Dermis microvascular lymphatic vessel endothelial cell (primary cell): ENCODE measurements at places on chromosomes 6 and 20. TPM values are rescaled to one million over a fixed set of nuclear protein-coding genes. Genes with fewer than 3 reads are reported as not detected.

- DNase-seq = peak; percentile 7
These were observed 38.0 kb downstream of the PKHD1 start for GRCh38 chr6:52049252-52050050.

- no peak for DNase-seq
These were observed 16.9 kb downstream of the SNPH start for GRCh38 chr20:1282966-1283365.

DNA sequence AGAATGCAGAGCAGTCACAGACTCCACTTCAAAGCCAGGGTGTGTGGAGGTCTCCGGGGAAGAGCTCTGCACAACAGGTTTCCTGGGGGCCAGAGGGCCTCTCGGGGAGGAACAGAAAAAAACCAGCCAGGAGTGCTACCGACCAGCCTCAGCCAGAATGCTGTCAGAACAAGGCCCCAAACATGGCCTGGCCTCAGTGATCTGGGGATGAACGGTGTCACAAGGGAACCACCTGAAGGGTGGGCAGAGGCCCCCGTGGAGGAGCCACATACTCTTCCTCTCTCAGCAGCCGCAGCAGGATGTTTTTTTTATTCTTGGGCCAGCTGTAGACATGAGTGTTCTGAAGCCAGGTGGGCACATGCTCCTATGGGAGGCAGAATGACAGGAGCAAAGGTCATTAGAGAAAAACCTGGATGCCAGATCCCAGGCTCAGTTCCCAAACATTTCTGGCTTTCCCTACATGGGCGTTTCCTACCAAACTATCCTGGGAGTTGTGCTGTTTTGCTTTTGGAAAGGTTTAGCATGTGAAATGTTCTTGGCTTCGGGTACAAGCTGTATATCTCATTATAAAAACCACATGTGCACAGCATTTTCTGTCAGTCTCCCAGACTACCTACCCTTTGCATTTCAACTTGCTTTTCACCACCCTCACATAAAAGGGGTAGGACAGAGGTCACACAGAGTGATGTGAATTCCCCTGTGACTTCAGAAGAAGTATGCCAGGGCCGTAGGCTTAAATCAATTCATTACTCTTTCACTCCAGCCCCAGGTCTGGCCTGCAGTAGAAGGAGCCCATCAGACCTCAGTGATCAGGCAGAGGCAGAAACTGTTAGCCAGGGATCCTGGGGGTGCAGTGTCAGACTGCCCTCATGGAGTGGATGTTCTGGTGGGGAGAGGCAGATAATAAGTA lies 46.2 kb downstream of the TRAF3IP2 start:
- no peak for DNase-seq

DNA sequence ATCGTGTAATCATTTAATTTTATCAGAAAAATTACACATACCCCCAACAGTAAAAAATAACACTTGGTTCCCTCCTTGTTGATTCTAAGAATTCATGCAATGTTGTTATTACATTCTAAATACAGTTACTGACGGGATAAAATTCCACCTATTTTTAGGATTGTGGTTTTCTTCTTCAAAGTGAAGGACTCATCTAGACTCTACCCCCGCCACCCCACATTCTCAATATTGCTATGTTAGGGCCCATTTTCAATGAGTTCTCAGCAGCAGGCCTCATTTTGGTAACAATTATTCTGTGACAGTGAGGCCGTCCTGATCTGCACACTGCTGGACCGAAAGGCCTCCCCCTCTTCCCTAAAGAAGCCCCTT lies 43.5 kb downstream of the PREX1 start:
- DNase-seq = no peak

DNA sequence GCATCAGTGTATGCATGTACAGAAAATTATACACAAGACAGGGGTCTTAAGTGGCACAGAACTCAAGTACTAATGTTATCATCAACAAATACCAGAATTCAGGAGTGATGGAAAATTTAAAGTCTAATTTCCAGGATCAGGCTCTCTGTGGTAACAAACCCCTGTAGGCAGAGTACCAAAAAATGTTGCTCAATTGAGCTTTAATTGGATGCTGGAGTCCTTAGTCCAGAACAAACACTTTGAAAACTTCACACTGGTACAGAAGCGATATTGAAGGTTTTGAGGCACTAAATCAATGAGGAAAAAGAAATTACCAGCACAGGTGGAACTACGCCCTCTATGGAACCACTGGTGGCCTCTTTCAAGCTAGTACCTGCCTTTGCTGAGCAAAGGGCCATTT lies 113.1 kb downstream of the FOXC1 start:
- no peak for DNase-seq

DNA sequence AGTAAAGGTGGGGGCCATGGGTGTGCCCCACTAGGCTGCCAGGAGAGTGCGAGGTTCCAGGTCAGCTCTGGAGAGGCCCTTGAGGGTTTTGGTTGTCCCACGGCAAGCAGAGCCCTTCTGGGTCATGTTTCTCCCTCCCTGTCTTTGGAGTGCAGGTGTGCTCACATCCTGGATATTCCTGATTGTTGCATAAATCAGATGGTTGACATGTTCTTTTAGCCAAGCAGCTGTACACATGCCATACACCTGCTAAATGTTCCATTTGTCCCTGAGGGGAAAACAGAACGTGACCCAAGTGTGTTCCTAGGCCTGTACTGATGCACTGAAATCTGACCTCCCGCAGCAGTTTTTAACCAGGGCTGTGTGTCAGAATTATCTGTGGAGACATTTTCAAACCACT lies 77.5 kb upstream of the BEND3 start:
- DNase-seq = no peak

GRCh38 chr6:39684790-39685488 lies 40.3 kb downstream of the KIF6 start:
- DNase-seq = no peak

Gene TINAG
- total RNA-seq = not detected in 2 replicates

- DNase-seq = peak; percentile 34
These were observed 15.4 kb downstream of the FBXL4 start for GRCh38 chr6:98932381-98932780.

- DNase-seq = no peak
These were observed 202.8 kb downstream of the WDR27 start for GRCh38 chr6:169498916-169499513.

DNA sequence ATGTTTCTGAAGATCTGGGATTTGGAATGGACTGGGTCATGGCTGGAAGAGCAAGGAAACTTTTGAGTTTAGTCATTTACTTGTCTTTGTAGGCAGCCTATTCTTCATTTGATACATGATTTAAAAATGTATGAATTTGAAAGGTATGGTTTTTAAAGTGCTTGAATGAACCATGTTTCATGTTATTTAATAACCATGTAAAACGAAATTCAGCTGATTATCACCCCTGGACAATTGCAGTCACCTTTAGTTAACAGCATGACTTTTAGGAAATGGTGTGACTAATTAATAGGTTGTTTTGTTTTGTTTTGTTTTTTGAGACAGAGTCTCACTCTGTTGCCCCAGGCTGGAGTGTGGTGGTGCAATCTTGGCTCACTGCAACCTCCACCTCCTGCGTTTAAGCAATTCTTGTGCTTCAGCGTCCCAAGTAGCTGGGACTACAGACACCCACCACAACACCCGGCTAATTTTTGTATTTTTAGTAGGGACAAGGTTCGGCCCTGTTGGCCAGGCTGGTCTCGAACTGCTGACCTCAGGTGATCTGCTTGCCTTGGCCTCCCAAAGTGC lies 2.1 kb downstream of the STX11 start:
- no peak for DNase-seq

DNA sequence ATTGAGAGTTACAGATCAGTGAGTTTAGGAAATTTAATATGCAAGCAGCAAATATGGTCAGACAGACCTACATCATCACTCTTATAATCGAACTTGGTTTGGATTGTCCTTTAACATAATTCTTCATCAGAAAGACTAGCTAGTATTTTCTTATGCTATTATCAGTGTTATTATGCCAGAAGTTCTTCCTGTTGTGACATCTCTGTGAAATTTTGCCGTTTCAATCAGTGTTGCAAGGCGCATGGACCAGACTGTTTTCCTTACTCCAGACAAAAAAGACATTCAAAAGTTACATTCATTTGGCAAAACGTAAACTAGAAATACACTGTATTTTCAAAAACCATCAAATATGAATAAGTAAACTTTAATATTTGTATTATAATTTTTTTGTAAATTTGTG lies 5.7 kb upstream of the TENT5A start:
- no peak for DNase-seq

GRCh38 chr6:9606435-9607134 lies 808.3 kb downstream of the TFAP2A start:
- no peak for DNase-seq
